SIG-M5 (cell line): ENCODE measurements at places on chromosomes 12 and 14.

GRCh38 chr12:3329361-3329760 lies 161.6 kb upstream of the PRMT8 start:
- no peak for DNase-seq

DNA sequence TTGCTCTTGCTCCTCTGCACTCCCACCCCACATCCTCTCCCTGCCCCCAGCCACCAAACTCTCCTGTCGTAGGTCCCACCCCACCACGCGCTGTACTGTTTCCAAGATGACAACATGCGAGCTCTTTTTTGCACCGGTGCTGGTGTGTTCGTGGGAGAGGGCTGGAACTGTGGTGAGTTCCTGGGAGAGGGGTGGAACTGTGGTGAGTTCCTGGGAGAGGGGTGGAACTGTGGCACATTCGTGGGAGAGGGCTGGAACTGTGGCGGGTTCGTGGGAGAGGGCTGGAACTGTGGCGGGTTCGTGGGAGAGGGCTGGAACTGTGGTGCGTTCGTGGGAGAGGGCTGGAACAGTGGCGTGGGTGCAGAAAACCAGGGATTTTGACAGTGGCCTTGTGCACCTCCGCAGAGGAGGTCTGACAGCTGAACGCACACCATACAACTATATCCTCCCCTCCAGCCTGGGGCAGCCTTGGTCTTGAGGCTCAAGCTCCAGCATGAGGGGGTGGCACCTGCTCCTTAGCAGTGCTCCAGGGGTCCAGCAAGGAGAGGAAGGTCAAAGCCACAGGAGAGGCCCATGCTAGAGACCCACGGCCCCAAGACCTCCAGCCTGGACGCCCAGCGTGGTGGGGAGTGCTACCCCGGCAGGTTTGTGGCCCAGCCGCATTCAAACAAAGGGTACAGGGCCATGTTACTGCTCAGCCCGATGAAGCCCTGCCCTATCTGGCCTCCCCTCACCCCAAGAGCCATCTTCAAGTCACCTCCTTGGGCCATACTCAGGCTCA lies 50.1 kb downstream of the ACTN1 start:
- DNase-seq, result no peak

DNA sequence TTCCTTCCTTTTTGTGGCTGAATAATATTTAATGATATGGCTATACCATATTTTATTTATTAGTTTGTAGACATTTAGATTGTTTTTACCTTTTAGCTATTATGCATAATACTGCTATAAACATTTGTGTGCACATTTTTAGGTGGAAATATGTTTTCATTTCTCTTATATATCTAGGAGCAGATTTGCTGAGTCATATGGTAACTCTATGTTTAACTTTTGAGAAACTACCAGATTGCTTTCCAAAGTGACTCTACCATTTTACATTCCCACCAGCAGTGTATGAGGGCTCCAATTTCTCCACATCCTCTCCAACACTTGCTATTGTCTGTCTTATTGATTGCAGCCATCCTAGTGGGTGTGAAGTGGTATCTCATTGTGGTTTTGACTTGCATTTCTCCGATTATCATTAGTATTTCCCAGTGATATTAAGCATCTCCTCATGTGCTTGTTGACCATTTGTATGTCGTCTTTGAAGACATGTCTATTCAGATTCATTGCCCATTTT lies 160.2 kb downstream of the KICS2 start:
- no peak for DNase-seq

DNA sequence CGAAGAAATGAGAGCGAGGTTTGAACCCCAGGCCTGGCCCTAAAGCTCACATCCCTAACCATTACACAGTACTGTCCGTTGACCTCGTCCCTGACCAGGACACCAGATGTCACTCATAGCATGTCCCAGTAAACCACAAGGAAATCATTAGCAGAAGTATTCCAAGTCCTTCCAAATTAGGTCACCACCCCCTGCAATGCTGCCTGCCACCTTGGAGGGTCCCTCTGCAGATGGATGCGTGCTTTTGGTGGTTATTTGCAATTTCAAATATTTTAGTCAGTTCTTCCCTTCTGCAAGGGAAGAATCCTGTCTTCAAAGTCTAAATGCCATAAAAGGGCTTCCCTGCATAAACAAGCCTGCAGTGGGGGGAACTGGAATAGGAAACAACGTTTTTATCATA lies 71.3 kb downstream of the CLMN start:
- DNase-seq, result no peak

DNA sequence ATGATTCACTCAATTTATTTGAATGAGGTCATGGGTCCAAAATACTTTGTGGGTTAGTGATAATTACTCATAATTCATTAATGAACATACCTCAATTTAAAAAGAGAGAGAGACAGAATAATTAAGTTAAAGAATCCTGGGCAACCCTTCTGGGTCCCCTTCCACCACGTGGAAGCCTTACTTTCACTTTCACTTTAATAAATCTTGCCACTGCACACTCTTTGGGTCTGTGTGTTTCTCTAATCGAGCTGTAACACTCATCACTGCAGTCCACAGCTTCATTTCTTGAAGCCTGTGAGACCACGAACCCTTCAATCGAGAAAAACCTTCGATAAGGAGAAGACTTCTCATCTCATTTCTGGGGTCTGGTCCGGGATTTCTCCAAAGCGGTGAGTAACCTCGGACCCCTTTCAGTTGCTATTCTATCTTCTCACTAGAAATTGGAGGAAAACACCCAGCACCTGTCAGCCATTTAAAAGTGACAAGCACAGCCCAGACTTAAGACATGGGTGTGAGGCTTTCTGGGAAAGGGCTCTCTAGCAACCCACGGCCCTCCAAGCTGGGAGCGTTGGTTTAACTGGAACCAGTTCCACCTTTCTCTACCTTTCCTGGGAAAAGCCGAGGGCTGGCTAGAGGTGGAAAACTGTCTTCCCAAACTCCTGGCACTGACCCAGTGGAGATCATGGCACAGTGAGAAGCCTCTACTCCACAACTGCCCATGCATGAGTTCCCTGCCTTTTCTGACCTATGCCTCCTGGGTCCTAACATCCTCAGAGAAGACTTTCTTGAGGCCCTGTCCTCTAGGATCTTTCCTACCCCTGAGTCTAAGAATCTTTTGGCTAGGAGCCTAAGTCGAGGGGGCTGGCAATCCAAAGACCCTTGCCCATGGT lies 148.8 kb upstream of the ATF7IP start:
- no peak for DNase-seq

DNA sequence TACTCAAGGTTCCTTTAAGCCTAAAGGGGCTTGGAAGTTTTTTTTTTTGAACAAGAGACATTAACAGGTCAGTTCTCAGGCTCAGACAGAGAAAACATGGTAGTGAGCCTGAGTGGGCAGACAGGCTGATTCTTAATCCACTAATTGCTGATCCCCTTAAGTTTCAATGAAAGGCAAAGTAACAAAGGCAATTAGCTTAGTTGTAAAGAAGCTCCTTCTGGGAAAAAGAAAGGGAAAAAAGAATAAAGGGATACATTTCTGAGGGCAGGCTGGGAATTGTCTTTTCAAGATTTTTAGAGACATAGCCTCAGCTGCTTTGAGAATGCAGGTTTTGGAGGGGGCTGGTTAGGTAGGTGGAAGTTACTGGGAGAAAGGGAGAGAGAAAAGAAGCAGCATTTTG lies 133.8 kb downstream of the CFAP54 start:
- DNase-seq, result no peak
